ENCODE measurements at places on chromosomes 4 and X.
A peak's percentile ranks its signal among the peaks of the same experiment; 100 is the strongest.

DNA sequence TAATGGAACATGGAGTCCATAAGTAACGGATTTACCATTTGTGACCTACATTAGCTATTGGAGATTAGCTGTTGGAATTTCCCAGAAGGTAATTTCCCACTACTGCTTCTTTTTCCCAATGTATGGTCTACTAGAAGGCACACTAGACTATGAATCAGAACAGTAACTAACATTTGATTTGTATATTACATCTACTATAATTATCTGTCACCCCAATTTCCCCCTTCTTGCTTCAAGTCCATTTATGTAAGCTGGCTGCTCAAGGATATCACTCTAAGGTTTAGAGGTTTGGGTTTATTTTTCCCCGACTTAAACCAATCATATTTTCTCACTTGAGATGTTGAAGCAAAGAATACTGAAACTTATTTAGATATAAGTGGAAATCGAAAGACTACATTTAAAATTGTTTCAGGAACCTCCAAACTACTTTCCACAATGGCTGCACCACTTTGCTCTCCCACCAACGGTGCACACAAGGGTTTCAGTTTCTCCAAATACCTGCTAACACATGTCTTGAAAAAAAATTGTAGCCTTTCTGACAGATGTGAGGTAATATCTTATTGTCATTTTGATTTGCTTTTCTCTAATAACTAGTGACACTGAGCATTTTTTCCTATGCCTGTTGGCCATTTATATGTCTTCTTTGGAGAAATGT, 33.3 kb upstream of the H2AZ1 start:
- no peak for DNase-seq

DNA sequence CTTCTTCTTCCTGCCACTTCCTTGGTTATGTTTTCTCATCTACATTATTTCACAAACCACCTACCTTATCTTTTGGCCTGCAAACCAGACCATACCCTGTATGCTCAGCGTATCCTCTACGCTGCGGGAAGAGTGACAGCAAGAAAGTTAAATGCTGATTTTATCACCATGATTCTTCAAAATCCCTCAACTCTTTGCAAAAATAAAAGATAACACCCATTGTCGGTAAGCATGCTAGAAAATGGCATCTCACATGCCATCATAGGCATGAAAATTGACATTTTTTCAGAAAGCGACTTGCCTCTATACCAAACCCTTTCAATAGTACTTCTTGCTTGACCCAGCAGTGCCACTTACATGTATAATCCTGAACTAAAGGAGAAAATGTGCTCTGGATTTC, 102.0 kb downstream of the HPGD start:
- no peak for DNase-seq

DNA sequence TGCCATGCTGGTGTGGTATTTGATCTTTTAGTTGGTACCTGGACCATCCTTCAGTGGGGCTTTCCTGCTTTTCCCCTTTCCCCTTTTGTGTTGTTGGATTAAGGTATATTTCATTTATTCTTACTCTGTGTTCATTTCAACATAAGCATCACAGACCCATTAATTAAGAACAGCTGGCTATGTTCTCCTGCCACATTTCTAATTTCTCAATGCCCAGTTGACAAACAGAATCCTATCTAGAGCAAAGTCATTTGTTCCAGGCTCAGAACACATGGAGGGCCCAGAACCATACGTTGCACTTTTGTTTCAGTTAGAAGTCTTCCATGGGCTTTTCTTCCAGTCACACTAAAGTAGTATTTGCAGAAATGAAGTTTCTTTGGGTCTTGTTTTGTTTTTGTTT, 46.1 kb upstream of the EOLA2 start:
- no peak for DNase-seq

- no peak for DNase-seq
These were observed 56.9 kb downstream of the SERTM2 start for GRCh38 chrX:111568354-111568753.

GRCh38 chr4:47143261-47143660, 111.9 kb downstream of the GABRB1 start:
- DNase-seq = no peak

- no peak for DNase-seq
These were observed 1507.1 kb downstream of the C4orf33 start for GRCh38 chr4:130603043-130603442.

GRCh38 chrX:46317163-46317562, 228.1 kb downstream of the ZNF674 start:
- no peak for DNase-seq

DNA sequence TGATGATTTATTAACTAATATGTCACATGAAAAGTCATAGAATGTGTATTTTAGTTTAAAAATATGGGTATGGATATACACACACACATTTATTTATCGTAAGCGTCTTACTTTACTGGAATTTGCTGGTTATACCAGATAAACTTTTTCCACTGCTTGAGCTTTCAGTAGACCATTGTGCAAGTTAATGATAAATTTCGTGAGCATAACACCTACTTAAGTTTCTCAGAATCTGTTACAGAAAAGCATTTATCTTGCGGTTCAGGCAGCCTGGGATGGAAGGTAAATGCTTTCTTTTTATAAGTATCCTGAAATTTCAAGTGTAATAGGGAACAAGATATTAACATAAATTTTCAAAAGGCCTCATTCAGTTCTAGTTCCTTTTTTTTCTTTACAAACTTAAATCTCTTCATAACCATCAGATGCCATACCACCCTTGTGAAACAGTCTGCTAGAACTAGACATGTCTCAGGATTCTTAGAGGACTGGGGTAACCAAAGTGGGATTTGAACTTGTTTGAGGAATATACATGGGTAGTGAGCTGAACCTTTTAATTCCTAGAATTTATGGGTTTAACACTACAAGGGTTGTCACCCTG, 27.7 kb downstream of the ATP7A start:
- no peak for DNase-seq

- DNase-seq = no peak
These were observed at the start of gene KDR for GRCh38 chr4:55125087-55125721. Gene KDR (minus strand): TSS chr4:55125595. CDS start chr4:55125293, 302 bp downstream.

DNA sequence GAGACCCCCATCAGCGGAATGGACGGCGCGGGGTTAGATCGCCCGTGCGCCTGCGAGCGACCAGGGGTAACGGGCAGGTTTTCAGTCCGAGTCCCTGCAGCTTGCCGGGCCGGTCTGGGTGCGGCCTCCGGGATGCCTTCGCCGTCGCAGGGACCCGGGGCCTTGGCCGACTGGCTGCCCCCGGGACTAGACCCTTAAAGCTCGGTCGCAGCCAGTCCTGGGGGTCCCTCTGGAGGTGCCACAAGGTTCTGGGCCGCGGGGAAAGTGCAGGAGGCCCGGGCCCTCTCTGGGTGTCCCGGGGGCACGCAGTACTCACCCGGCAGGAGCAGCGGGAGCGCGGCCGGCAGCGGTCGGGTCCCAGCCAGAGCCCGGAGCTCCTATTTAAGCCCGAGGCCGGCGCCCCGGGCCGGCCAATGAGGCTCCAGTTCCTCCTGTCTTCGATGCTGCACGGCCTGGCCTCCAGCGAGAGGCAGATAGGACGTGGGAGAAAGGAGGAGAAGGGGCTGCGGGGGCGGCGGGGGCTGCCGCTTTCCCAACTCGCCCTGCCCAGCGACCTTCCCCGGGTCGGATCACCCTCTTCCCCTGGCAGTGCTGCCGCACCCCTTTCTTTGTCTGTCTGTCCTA, at the start of gene SPON2:
Gene SPON2 (minus strand): TSS at position 356 of the 624 bp plus-strand sequence.
- DNase-seq = no peak

- no peak for DNase-seq
These were observed 196.9 kb upstream of the ANK2 start for GRCh38 chr4:112852601-112853000.

DNA sequence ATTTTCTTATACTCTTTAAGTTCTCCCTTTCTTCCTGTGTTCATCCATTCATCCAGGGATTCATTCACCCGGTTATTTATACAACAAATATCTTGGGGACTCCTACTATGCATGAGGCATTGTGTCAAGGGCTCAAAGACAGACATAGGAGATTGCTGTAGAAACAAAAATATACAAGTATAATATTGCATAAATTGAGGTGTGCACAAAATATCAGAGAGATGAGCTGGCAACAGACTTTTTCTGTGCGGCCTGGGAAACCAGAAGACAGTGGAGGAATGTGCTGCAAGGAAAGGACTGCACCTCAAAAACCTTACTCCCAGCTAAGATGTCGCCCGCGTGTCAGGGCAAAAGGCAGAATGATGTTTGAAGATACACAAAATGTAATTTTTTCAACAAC, 9.6 kb downstream of the OTOP1 start:
- DNase-seq = no peak

DNA sequence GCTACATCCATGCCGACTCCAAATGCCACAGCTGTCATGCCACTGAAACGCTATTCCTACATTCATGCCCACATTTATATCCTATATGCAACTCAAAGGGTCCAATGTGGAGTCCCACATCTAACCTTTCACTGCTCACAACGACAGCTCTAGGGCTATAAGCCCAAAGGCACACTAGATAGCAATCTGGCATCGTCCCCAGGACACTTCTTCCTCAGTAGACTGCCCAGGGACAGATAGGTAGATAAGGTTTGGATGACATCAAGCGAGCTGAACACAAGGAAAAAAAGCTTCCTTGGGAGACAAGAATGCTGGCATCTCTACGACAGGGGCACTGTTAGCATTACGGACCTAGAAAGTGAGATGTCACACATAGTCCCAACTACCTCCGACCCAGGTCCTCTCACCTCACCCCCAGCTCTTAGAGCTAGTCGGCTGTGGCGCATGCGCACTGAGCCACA, 685 bp downstream of the RAB9B start:
- DNase-seq = peak; percentile 53

DNA sequence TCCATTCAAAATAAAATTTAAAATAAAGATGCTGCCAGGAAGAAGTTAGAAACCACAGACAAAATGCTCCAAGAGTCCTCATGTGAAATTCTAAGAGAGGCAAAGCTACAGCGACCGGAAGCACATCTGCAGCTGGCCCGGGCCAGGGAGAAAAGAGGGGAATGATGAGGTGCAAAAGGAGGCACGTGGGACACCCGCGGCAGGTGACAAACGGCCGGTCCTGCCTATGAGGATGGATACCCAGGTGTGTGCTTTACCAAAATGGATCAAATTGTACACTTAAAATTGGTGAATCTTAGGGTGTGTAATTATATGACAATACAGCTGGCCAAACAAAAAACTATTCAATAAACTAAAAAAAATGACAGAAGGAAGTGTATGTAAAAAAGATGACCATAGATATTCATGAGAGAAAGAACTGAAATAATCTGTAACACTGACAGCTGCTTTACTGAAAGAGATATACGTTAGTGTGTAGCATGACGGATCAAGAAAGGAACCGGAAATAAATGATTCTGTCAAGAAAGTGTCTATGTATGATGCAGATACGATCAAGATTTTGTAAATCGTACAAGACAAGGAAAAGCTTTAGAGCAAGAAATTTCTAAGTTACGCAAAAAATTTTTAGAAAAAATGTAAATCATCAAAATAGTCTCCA, 29.5 kb downstream of the PPP2R3B start:
- DNase-seq = no peak

DNA sequence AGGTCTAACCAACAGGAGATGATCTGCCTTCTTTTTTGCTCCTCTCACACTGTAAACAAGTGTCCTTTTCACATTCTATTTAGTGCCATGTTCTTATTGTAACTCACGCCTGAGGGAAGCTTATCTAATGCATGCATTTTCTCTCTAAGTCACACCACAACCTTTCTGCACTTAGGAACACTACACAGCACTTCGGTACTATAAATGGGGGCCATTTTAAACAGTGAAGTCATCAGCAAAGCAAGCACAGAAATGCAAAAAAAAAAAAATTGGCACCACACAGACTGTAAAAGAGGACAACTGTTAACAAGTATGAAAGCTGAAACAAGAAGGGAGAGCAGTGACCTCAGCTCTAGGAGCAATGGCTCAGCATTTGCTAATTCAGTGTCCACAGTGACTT, 45.2 kb downstream of the PRSS12 start:
- DNase-seq = no peak

DNA sequence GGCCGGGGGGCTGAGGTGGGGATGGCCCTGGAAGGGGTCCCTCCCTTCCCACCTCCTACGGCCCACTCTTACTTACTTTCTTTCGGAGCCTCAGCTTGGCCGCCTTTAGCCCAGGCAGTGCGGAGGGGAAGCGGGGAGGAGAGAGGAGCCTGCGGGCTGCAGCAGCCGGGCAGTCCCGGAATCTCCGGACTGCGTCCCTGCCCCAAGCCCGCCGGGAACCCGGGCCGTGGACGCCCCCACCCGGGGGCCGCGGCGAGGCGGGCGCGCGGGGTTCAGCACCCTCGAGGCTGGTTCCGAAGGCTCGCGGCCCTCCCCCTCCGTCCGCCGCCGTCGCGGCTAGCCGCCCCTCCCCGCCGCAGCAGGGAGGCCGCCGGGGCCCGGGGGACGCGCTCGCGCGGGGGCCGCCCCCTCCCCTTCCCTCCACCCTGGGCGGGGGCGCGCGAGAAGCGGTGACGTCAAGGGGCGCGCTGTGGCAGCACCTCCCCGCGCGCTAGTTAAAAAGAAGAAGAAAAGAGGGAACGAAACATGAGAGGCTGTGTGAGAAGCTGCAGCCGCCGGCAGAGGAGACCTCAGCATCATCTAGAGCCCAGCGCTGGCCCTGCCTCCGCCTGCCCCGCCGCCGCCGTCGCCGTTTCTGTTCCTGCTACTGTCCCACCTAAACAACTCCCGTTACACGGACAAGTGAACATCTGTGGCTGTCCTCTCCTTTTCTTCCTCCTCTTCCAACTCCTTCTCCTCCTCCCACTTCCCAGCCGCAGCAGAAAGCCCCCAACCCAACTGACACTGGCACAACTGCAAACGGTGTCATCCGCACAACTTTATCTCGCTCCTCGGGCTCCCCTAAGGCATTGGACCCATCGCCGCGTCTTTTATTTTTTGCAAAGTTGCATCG, at the start of gene HHIP:
Gene HHIP (plus strand): TSS at position 526 of the 892 bp plus-strand sequence. CDS start 520 bp downstream, outside the sequence.
- DNase-seq = peak; percentile 21

- DNase-seq = peak; percentile 8
These were observed 65.9 kb downstream of the EFNB1 start for GRCh38 chrX:68894513-68895340.

GRCh38 chrX:22165732-22166457, 106.8 kb upstream of the CBLL2 start:
- no peak for DNase-seq

DNA sequence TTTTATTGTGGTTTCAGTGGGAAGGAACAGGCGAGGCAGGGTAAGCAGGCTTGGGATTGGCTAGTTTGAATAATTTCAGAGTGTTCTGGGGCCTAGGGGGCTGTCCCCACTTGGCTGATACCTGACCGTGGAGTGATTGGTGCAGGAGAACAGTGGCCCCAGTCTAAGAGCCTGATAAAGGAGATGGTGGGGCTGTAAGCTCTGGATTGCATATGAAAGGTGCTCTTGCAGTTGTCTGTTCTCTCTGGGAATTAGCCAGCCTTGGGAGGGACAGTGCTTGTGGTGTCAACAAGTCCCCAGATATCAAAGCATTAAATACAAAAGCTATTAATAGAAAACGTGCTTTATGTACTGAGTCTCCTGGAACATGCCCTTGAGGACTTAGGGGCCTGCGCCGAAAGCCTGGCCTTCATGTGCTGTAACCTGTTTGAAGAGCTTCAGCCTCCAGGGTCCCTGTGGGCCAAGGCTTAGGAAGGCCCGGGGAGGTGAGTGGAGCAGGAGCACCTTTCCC, 30.4 kb upstream of the CLTRN start:
- DNase-seq = no peak

GRCh38 chrX:37594755-37595382, 23.4 kb downstream of the LANCL3 start:
- no peak for DNase-seq

GRCh38 chr4:115274545-115274944, 161.1 kb upstream of the NDST4 start:
- no peak for DNase-seq

- no peak for DNase-seq
These were observed 45.6 kb downstream of the SOD3 start for GRCh38 chr4:24840826-24841543.

GRCh38 chr4:2871466-2871865, 27.8 kb downstream of the ADD1 start:
- DNase-seq = no peak
